Heart left ventricle (tissue), 16 donors: ENCODE measurements at places on chromosomes 7 and 10.

- DNase-seq, result no peak
These were observed 20.2 kb upstream of the TMEM178B start for GRCh38 chr7:141053626-141054025.

- no peak for DNase-seq
These were observed 686 bp upstream of the MIOS start for GRCh38 chr7:7565746-7566650.

DNA sequence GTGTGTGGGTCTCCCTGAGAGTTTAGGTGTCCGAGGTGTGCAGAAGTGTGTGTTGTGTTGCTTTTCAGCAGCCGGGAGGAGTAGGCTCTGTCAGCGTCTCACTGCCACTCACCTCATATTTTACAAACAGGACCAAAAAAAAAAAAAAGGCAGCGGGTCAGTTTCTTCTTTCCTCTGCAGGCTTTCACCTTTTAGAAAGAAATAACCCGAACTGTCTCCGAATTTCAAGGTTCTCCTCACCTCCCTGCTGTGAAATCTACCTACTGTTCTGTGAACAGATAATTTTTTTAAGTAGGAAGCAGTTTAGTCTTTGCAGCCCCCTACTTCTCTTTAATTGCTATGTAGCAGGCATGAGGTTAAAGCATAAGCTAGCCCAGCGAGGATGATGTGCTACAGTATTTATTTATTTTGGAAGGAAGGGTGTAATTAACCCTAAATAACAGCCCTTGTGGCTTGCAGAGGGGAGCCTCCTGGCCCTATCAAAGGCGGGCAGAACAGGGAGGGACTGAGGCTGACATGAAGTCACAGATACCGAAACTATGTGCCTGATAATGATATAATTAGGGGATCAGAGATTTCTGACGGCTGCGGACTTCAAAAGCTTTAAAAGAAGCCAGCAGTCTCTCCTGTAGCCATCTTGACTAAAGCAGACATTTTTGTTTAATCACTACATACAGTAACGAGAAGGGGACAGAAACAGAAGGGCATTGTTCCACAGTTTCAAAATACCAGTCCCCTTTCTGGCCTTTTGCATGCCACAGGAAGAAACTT is 1.6 kb downstream of the BAMBI start:
- DNase-seq, result no peak

DNA sequence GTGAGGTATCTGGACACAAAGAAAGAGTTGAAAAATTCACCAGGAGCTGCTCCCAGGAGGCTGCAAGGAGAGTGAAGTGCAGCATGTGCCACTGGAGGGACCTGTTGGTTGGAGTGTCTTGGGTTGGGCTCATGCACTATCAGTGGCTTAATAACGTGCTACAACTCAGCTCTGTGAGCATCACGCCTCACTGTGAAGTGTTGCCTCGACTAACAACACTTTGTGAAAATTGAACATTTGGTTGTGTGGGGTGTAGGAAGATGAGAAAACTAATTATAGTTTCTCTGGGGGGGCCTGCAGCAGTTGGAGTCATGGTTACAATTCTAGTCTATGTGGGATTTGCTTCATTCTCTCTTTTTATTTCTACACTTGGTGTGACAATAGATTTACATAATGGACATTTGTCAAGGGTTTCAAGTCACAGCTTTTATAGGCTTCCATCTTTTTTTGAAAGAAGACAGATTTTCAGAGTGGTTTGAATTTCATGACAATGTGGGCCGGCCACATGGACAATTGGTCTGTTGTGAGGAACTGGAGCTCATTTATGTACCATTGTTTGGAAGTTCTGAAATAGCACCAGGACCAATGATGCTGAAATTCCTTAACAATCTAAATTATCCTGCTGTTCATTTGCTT is 121.3 kb downstream of the RAMP3 start:
- no peak for DNase-seq

DNA sequence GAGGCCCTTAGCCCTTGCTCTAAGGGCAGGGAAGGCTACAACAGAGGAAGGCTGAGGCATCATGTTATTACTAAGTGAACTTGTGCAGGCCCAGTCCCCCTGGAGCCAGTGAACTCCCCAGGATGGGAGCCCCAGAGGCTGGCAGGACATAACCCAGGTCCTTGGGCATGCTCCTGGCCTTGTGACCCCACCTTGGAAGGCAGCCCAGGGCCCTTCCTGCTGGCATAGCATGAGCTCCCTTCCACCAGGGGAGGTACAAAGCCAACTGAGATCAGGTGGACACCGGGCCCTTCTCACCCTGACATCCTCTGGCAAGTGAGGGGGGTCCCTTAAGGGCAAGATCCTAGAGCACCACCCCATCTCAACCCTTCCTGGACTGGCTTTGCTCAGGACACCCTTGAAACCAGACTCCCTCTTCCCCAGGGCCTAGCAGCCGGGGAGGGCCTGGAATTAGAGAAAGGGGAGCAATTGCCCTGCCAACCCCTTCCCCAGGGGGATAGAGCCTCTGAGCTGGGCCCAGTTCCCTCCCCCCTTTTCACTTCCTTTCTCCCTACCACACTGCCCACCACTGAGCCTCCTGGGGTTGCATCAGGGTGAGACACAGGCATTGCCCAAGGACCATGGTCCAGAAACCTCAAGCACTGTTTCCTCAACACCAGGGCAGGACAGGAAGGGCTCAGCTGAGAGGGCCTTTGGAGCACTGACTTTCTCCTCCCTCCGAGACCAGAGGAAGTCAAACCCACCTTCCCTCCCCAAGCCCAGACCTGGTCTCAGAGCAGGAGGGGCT is 1.8 kb upstream of the VSIR start:
- DNase-seq, result no peak

DNA sequence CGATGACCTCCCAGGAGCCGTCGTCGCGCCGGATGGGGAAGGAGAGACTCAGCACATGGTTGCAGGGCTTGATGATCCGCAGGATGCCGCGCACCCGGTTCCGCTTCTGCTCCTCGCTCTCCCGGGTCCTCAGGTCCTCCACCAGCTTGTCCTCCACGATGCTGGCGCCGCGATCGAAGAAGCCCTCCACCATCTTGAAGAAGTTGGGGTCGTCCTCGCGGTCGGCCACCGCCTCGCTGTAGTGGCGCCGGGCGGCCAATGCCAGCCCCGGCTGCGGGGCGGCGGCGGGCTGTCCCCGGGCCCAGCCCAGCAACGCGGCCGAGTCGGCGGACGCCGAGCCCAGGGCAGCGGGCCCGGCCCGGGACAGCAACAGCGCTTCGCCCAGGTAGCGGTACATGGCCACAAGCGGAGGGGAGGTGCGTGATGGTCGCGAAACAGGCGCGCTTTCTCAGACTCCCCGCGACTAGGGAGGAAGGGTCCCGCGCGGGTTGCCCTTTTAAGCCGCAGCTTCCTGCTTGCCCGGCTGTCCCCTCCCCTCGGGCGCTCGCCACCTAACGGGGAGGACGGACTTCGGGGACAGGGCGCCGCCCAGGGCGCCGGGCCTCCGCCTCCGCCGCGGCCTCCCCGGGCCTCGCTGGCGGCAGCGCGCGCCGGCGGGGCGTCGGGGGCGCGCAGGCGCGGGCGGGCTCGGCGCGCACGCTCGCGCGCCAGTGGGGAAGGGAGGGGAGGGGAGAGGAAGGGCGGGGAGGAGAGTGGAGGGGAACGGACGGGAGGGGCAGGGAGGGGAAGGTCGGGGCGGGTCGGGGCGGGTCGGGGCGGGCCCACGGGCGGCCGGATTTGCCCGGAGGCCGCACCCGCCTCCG is at the start of the genes GLUD1 and SHLD2:
Gene GLUD1, minus strand, starts transcription at position 471 of the 863 bp plus-strand sequence. Its CDS starts 74 bp downstream, at position 397.
Gene SHLD2, plus strand, starts transcription at position 834 of the 863 bp plus-strand sequence. CDS start 56,149 bp downstream, outside the sequence.
- DNase-seq, result peak; percentile 93

- peak; percentile 63 for DNase-seq
These were observed 6.8 kb downstream of the FFAR4 start for GRCh38 chr10:93573051-93573909.

- DNase-seq, result no peak
These were observed 22.4 kb upstream of the FGL2 start for GRCh38 chr7:77222065-77222464.

DNA sequence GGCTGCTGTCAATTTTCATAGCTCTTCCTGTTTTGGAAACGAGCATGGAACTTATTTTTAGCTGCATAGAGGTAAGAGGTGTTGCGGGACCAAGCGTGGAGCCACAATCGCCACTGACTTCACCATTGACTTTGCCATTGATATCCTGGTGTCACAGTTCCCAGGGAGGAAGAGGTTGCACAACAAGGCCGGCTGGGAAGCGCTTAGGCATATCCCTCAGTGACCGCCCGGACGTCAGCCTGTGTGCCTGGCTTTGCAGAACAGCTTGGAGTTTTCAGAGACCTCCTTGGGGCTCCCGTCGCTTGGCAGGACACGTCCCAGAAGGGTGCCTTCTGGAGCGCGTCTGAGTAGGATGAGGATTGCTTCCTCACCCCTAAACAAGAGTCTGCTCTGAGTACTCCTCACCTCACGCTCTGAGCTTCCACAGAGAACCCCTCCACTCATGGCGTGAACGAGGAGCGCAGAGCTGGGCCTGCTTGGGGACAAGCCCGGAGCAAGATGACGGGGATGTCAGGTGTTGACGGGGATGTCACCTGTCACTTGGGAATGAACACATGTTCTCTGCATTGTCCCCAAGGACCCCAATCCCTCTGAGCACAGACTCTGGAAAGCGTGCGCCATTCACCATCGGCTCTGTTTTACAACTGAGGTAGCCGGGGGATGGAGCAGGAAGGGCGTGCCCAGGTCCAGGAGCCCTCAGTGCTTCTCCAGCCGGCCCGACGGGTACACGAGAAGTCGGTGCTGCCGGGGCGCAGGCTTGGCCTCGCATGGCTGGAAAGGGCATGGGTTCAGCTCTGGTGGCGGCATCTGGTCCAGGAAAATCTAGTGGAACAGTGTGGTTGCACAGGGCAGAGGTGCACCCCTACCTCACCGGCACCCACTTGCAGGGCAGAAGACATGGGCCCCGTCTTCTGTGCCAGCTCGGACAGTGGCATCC is 192.3 kb upstream of the SHH start:
- no peak for DNase-seq

GRCh38 chr10:1928606-1929005 is 191.3 kb upstream of the ADARB2 start:
- no peak for DNase-seq

DNA sequence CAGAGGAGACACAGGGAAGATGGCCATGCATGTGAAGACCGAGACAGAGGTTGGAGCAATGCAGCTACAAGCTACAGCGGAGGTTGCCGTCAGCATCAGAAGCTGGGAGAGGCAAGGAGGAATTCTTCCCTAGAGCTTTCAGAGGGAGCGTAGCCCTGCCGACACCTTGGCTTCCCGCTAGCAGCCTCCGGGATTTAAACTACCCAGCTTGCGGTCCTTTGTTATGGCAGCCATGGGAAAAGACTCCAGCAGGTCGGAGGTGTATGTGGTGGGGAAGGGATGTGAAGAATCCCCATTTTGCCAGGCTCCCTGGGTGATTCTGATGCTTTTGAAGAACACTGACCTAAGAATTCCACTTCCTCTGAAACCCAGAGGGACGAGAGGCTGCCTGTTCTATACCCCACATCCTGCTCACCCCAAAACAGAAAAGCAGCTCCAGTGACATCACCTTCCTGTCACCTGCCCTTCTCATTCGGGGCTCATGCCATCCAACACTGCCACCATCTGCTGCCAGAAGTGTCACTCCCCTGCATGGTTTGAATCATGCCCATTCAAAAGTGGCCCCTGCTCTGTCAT is 3.3 kb upstream of the SEPHS1 start:
- DNase-seq, result no peak

- no peak for DNase-seq
These were observed 74.2 kb upstream of the ZPBP start for GRCh38 chr7:50166997-50167965.

- DNase-seq, result no peak
These were observed 258.6 kb downstream of the CNTNAP2 start for GRCh38 chr7:146375170-146375569.

DNA sequence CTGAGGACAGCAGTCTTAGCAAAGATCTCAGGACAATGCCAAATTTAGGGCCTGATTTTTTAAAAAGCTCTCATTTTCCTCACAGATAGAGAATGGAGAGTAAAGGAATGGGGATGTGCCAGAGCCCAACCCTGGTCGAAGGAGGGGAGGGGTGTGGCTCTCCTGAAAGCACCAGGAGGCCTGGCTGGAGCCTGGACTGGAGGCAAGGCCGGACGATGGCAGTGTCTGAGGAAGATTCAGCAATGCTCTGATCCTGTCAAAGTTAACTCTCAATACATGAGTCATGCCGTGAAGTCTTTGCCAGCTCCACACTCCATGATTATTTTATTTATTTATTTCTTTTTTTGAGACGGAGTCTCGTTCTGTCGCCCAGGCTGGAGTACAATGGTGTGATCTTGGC is 108.3 kb downstream of the UPF2 start:
- DNase-seq, result no peak

- no peak for DNase-seq
These were observed 138.1 kb downstream of the RELN start for GRCh38 chr7:103851357-103851756.

DNA sequence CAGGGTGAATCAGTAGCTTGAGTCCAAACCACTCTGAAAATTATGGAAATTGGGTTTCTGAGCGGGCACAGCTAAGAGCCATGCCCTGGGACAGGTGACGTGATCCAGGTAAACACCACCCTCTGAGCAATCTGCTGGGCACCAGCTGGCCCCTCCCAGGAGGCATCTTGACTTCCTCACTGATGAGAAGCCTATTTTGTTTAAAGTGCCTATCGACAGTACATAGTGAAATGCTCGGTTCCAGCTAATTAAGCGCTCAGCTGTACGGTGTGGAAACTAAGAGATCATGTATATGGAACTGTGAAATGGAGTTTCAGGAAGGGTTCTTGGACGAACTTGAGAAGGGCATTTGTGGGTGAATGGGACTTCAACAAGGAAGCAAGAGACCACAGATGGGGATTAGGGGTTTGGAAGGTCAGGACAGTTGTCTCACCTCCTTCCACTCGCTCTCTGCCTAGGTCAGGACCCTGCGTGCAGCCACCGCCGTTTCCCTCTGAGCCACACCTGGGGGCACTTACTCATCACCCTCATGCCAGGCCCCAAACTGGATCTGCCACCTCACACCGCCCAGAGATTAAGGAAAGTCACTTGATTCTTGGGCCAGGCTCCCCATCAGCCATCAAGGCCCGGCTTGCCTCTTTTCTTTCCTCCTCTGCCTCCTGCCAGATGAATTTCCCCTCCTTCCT is 3.2 kb downstream of the ITPRIP start:
- DNase-seq, result peak; percentile 16

GRCh38 chr7:132654150-132654549 is 77.9 kb upstream of the PLXNA4 start:
- DNase-seq, result no peak

DNA sequence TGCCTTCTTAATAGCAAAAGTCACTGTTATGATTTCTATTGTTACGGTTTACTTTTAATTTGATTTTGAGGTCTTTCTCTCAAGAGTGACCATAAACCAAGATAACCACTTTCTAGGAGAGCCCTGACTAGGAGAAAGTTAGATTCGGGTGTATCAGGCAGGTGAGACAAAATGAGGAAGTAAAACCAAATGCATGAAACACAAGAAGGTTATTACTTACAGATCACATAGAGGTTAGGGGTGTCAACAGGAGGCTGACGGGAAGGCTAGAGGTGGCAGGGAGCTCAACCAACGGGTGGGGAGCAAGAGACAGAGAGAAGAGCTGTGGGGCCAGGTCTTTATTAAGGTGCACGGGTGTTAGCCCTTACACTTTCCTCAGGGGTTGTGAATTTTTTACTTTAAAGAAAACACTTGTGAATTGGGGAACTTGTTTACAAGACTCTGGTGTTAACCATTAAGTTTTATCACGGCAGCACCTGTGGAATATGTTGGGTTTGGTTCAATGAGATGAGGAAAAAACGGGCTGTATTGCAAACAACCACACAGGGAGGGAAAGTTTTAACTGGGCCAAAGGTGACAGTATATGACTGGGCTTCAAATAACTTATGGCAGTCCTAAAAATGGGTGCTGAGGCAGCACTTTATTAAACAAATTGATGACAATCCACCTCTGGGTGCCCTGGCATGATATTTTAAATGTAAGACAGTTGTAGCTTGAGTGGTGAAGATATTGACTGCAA is 154.9 kb downstream of the SDHAF3 start:
- no peak for DNase-seq
